ENCODE measurements at places on chromosomes 5 and 9.

DNA sequence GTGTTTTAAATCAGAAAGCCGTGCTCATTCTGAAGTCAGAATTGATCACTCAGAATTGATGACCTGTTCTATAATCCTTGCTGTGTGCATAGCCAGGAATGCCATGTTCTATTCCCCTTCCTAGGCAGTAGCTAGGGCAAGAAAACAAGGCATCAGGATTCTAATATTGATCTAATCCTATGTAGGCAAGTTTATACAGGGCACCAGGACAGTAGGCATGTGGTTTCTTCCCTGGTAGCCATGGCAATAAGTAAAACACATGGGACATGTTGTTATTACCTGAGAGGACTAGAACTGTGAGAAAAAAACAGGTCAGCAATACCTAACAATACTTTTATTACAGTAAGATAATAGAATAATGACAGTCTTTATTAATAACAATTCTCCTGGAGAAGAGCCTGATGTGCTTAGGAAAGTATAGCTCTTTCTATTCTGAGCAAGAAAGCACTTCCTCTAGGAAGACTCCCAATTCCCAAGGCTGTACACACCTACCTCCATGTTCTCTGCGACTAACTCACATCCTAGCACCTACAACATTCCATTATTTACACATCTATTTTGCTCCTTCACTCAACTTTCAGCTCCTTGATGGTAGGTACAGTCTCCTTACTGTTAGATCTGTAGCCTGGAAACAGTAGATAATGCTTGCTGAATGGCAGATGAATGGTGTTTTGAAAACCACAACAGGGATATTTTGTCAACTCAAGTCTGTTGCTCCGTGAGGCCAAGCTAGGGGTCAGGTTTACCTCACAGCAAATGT, 70.8 kb downstream of the STX17 start:
- no peak for DNase-seq

GRCh38 chr5:11289208-11289607, 528.2 kb upstream of the DAP start:
- DNase-seq, result no peak

DNA sequence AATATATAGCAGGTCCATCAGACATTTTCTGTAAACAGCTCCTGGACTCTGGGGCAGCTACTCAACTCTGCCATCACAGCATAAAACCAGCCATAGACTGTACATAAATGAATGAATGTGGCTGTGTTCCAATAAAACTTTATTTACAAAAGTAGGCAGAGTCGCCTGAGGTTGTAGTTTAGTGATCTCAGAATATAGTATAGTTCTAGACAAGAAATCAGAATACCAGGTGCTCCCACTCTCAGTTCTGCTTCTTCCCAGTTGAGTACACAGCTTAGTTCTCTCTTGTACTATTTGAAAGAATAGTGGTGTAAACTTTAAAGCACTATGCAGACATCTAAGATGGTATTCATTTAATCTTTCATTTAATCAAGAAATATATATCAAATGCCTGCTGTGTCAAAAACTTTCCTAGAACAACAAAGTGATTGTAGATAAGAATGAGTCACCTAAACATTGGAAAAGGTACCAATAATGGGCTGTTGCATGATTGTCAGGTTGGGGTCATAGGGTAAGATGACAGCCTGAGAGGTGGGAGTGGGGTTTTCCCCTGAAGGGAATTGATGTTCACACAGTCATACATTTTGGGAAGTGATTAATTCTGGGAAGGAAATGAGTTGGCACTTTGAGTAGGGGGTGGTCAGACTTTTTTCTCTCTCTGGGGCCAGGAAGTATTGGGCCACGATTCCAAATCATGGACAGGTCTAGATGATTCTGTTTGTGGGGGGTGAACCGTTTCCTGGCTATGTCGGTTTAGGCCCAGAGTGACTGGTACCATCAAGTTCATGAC, 37.0 kb downstream of the TNFSF8 start:
- DNase-seq, result no peak

- no peak for DNase-seq
These were observed 24.9 kb downstream of the ADAM19 start for GRCh38 chr5:157550663-157551062.
